ENCODE measurements at places on chromosomes 11 and 22. TPM values are rescaled to one million over a fixed set of nuclear protein-coding genes. Genes with fewer than 3 reads are reported as not detected.

DNA sequence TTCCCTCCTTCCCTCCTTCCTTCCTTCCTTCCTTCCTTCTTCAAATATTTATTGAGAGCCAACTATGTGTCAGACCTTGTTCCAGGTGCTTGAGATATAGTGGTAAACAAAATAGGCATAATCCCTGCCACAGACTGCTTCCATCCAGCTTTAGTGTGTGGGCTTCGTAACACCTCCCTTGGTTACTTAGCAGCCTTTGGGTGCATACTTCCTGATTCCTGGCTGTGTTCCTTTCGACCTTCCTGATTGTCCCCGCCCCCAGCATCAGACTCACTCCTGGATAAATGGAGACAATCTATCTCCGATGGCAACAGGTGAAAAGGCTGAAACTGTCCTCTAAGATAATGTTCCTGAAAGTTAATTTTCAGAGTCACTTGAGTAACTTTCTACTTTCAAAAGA, 13.5 kb downstream of the CCDC81 start:
- DNase-seq = no peak
- no peaks in the 10 kb centered on the region for H3K4me1 ChIP-seq
- H3K27ac ChIP-seq = no peak overlapping the region
- H3K27me3 ChIP-seq = no peaks in the 10 kb centered on the region
- no peaks in the 10 kb centered on the region for H3K36me3 ChIP-seq

Gene ADSL
- 15.1 TPM for total RNA-seq

DNA sequence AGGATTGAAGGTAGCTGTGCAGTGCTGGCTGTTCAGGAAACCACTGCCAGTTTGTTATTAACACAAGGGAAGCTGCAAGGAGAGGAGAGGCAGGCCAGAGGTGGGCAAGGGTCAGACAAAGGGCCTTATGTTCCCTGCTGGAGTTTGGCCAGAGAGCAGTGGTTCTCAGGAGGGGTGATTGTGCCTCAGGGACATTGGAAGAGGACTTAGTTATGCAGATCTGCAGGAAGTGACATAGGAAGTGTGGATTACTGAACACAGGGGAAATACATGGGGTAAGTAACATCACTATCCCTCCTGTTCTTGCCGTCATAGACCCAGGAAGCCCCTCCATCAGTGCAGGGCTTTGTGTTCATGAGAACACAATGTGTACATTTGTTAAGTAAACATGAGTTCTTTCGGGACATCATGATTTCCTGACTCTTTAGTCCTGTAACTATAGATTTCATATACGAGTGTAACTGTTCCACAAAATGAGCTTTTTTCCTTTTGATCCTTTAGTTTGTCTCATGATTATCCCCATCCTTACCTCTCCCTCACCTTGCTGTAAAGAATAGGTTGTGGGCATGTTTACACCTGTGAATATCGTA, 5.9 kb downstream of the SRRD start:
- H3K36me3 ChIP-seq = peaks cover 19% of the 10 kb centered on the region
- H3K27ac ChIP-seq = no peak overlapping the region

- peaks cover 16% of the 10 kb centered on the region for H3K4me1 ChIP-seq
- H3K4me3 ChIP-seq = peak overlapping the region; percentile 63
- peak; percentile 57 for DNase-seq
- H3K27ac ChIP-seq = peak overlapping the region; percentile 37
- no peaks in the 10 kb centered on the region for H3K27me3 ChIP-seq
- no peaks in the 10 kb centered on the region for H3K36me3 ChIP-seq
Measured at GRCh38 chr22:49853981-49854831, 562 bp downstream of the ZBED4 start.

Gene RPL27A
- total RNA-seq = 187 TPM

- no peaks in the 10 kb centered on the region for H3K4me1 ChIP-seq
- H3K27ac ChIP-seq = no peak overlapping the region
- H3K27me3 ChIP-seq = no peaks in the 10 kb centered on the region
- no peaks in the 10 kb centered on the region for H3K36me3 ChIP-seq
- no peak for DNase-seq
Measured at GRCh38 chr11:37727371-37727770, 1129.3 kb upstream of the RAG2 start.

GRCh38 chr22:41030891-41031290, 61.5 kb upstream of the EP300 start:
- no peak overlapping the region for H3K27ac ChIP-seq
- no peaks in the 10 kb centered on the region for H3K27me3 ChIP-seq
- H3K4me3 ChIP-seq = no peak overlapping the region

Gene TCIRG1
- total RNA-seq = 91.4 TPM

GRCh38 chr11:7533199-7534041, 19.6 kb downstream of the PPFIBP2 start:
- peaks cover 31% of the 10 kb centered on the region for H3K4me1 ChIP-seq
- no peaks in the 10 kb centered on the region for H3K27me3 ChIP-seq

- H3K4me3 ChIP-seq = no peak overlapping the region
- H3K36me3 ChIP-seq = no peaks in the 10 kb centered on the region
- no peak overlapping the region for H3K27ac ChIP-seq
- no peaks in the 10 kb centered on the region for H3K4me1 ChIP-seq
- H3K27me3 ChIP-seq = no peaks in the 10 kb centered on the region
Measured at GRCh38 chr11:129434641-129435498, 59.2 kb downstream of the BARX2 start.

- DNase-seq = no peak
- H3K4me1 ChIP-seq = no peaks in the 10 kb centered on the region
- no peak overlapping the region for H3K4me3 ChIP-seq
- H3K27me3 ChIP-seq = no peaks in the 10 kb centered on the region
- no peaks in the 10 kb centered on the region for H3K36me3 ChIP-seq
Measured at GRCh38 chr22:47943729-47944700, 1181.6 kb downstream of the TBC1D22A start.

- H3K36me3 ChIP-seq = no peaks in the 10 kb centered on the region
- no peak for DNase-seq
- H3K4me3 ChIP-seq = no peak overlapping the region
- H3K4me1 ChIP-seq = peaks cover 31% of the 10 kb centered on the region
- H3K27me3 ChIP-seq = no peaks in the 10 kb centered on the region
- H3K27ac ChIP-seq = no peak overlapping the region
Measured at GRCh38 chr11:69351460-69351859, 57.5 kb downstream of the MYEOV start.

DNA sequence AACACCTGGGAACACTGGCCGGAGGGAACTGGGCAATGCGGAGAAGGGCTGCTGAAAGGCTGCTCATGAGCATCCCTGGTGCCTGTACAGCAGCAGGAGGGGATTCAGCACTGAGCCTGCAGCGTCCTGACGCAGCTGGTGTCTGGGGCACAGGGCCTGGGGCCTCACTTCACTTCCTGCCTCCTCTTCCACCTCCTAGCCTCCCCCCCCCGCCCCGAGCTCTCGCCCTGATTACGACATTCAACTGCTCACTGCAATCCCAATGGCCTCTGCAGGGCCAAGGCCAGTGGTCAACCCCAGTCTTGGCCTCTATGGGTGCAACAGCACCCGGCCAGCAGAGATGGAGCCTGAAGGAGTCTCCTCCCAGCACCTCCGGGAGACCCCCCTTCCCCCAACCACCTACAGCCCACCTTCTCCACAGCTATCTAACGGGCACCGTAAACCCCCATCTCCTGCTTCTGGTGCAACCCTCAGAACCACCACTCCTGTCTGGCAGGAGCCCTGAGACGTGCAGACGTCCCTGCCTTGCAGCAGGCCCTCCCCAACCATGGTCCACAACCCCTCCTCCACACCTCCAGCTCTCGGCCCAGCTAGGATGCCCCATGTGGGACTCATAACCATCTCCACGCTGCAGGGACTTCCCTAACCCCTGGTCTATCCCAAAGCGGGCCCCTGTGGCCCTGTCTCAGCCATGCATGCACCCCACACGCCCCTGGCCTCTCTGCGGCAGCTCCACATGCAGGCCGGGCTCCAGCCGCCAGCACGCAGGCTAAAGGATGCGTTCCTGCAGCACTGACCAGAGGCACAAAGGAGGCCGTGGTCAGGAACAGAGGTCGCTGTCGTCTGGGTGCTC, 38.2 kb downstream of the BRD1 start:
- H3K4me3 ChIP-seq = no peak overlapping the region
- no peak for DNase-seq
- H3K27ac ChIP-seq = peak overlapping the region; percentile 65

- no peak overlapping the region for H3K27ac ChIP-seq
- DNase-seq = no peak
- H3K27me3 ChIP-seq = no peaks in the 10 kb centered on the region
Measured at GRCh38 chr11:107183953-107184352, 165.7 kb upstream of the GUCY1A2 start.

Gene CD248
- 1.3 TPM for total RNA-seq

Gene UBQLN3
- not detected for total RNA-seq

Gene MAJIN
- 0.86 TPM for total RNA-seq

Gene DDIAS
- 2.1 TPM for total RNA-seq

GRCh38 chr11:125250318-125251213, 86.0 kb downstream of the PKNOX2 start:
- no peak for DNase-seq
- no peaks in the 10 kb centered on the region for H3K27me3 ChIP-seq
- H3K27ac ChIP-seq = no peak overlapping the region
- H3K36me3 ChIP-seq = no peaks in the 10 kb centered on the region
- no peak overlapping the region for H3K4me3 ChIP-seq

Gene MMP11
- total RNA-seq = 1.2 TPM

DNA sequence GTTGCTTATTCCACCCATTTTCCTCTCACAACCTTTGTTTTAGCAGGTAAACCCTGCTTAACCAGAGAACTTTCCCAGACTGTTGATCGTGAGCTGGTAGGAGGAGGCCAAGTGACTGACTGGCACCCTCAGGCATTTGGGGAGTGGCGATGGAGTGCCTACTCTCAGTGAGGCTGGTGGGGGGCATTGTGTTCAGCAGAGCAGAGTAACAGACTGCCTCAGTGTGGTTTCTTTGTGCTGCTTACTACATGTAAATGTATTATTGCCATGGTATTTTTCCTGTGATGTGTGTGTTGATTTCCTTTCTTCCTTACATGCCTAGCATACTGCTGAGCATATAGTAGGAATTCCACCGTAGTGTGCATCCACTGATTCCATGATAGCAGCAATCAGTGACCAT, 2.6 kb downstream of the MARK2 start:
- H3K4me1 ChIP-seq = peaks cover 4% of the 10 kb centered on the region
- H3K27ac ChIP-seq = no peak overlapping the region
- H3K4me3 ChIP-seq = no peak overlapping the region
- DNase-seq = no peak
- no peaks in the 10 kb centered on the region for H3K36me3 ChIP-seq

DNA sequence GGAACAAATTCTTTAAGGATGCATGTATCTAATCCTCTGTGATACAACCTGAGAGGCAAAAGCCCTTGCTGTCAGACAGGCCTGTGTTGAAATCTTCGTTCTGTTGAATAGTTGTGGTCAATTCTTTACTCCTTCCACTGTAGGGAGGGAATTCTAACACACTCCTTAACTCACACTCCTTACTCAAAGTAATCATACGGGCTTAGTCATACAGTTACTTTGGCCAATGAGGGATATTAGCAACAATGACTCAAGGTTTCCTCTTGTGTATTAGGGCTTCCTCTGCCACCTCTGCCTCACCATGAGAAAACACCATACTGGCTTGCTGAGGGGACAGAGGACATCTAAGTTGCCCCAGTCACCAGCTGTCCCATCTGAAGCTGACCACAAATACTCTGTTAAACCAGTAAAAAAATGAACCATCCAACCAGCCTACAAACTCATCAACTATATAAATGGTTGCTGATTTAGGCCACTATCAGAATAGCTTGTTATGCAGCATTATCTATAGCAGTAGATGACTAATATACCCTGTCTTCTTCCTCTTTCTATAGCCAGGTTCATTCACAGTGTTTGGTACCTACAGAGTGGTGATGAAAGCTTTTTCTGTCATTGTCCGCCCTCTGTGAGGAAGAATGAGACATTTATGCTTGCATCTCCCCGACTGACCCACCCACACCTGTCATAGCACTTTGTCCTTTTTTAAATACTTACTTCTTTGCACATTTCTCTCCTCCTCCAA, 322.8 kb upstream of the SYN3 start:
- no peak overlapping the region for H3K4me3 ChIP-seq
- H3K36me3 ChIP-seq = no peaks in the 10 kb centered on the region
- H3K27me3 ChIP-seq = no peaks in the 10 kb centered on the region
- no peak for DNase-seq
- H3K4me1 ChIP-seq = no peaks in the 10 kb centered on the region

Gene ZNF215
- 1.3 TPM for total RNA-seq

- peaks cover 92% of the 10 kb centered on the region for H3K4me1 ChIP-seq
- no peak overlapping the region for H3K4me3 ChIP-seq
- H3K27me3 ChIP-seq = no peaks in the 10 kb centered on the region
- peak overlapping the region; percentile 71 for H3K27ac ChIP-seq
Measured at GRCh38 chr11:34345540-34345876, 12.3 kb downstream of the ABTB2 start.

Gene MYOD1
- not detected for total RNA-seq

Gene OTUB1
- 24.1 TPM for total RNA-seq

- no peak overlapping the region for H3K27ac ChIP-seq
- no peak for DNase-seq
- H3K4me1 ChIP-seq = no peaks in the 10 kb centered on the region
- no peaks in the 10 kb centered on the region for H3K36me3 ChIP-seq
Measured at GRCh38 chr11:8501836-8502235, 92.2 kb downstream of the STK33 start.

- no peaks in the 10 kb centered on the region for H3K4me1 ChIP-seq
- no peak for DNase-seq
- H3K4me3 ChIP-seq = no peak overlapping the region
- no peaks in the 10 kb centered on the region for H3K36me3 ChIP-seq
- H3K27ac ChIP-seq = no peak overlapping the region
- no peaks in the 10 kb centered on the region for H3K27me3 ChIP-seq
Measured at GRCh38 chr22:40027191-40028097, 32.7 kb downstream of the FAM83F start.

DNA sequence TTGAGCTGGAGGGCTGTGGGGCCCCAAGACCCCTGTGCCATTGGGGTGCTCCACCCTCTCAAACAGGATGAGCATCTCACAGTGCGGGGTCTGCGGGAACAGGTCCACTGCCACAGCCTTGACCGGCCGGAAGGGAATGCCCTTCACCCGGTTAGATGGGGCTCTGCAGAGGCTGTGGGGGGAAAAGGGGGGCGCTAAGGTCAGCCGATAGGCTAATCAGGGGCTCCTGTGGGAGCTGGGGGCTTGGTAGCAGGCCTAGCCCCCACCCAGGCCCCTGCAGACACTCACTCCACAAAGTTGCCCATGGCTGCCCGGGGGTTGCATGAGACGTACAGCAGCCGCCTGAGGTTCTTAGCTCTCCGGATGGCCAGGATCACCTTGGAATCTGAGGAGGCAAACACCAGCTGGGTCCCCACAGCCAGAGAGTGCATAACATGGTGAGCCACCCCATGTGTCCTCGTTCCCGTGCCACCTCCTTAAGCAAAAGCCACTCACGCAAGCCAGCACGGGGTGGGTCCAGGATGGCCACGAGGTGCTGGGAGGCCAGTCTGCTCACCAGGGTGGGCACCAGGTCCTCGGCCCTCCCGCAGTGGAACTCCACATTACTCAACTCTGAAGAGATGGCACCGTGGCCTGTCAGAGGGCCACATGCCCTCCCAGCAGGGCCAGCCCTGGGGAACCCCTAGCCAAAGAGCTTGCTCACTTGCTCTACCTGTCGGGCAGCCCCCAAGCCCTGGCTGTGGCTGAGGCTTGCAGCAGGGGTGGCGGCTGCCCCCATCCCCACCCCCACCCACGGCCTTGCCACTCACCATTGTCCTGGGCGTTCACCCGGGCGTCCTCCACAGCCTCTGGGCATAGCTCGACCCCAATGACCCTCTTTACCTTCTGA, 3.0 kb upstream of the RANBP1 start:
- no peaks in the 10 kb centered on the region for H3K27me3 ChIP-seq
- H3K36me3 ChIP-seq = peaks cover 40% of the 10 kb centered on the region
- H3K4me1 ChIP-seq = no peaks in the 10 kb centered on the region
- no peak overlapping the region for H3K27ac ChIP-seq
- no peak overlapping the region for H3K4me3 ChIP-seq

Measured in right lobe of liver (tissue), 6 donors.